ENCODE measurements at places on chromosomes 2 and 18.

DNA sequence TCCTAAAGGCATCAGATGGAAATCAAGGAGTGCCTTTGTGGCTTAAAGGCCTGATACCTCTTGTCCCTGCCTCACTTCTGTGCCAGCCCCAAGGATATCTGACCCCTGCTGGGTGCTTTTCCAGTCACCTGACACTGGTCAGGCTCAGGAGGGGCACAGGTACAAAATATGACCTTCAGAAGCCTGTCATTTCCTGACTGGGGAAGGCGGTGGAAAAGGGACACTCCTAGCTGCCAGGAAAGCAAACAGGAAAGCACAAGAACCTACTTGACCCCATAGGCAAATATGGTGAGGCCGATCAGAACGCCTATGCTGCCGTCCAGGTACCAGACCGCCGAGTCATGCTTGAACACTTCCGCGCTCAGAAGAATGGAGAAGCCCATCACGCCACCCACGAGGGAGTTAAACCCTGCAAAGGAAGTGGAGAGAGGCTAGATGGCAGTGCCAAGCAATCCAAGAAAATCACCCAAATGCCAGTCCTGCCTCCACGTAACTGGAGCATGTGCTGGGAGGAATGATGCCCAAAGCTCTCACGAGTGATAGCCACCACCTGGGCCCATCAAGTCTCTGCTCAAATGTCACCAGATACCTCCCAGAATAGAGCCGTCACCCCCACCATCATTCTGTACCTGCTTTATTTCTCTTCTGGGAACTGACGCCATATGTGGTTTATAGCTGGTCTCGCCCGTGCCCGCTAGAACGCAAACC, 204.0 kb downstream of the MGAT5 start:
- DNase-seq = no peak

DNA sequence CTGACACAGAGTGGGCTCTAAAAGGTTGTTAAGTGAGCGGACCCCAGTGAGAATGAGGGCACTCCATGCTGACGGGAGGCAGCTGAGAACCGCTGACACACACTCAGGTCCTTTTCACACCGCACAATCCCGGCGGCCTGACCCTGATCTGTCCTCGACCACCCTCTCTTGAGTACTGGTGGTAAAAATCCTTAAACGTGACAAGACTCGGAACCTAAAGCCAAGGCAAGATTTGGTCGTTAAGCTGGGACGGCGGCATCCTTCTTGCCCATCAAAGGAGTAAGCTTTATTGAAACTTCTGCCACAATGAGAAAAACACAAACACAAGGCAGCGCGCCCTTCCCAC, 569 bp downstream of the TMX3 start:
- no peak for DNase-seq

- no peak for DNase-seq
Measured at GRCh38 chr2:141105763-141106162, 1025.1 kb downstream of the LRP1B start.

GRCh38 chr2:38700881-38701458, 35.1 kb downstream of the GALM start:
- no peak for DNase-seq
